ENCODE measurements at places on chromosomes 5 and 9.

DNA sequence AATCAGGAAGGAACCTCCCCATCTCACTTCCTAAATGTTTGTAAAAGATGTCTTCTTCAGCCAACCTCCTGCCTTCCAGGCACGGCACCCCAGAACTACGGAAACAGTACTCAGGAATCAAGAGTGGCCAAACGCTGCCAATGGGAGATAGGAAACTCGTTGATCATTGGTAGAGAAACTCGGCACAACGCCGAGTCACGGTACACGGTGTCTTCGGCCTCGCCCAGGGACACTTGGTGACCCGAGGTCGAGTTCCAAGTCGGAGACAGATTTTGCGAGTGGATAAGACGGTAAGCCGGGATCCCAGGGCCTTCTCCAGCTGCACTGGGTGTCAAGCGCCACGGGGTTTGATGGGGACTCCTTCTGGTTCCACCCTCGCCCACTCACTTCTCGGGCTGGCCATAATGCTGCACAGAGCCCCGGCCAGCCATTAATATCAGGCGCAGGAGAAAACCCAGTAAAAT lies 343 bp downstream of the KIAA0825 start:
- DNase-seq = no peak

- DNase-seq = no peak
Measured at GRCh38 chr5:141532726-141533125, 43.8 kb downstream of the PCDHGC5 start.

DNA sequence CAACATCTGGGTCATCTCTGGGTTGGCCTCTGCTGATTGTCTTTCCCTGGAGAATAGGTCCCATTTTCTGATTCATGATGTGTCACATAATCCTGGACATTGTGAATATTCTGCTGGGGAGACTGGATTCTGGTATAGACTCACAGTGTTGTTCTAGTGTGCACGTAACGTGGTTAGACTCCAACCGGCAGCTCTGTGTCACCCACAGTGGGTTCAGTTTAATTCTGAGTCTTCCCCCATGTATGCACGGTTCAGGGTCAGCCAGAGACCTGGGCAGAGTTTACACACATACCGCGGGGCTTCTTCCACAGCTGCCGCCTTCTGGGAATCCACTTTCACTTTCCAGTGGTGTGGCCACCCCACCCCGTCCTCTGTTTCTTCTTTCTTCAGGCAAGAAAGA lies 38.0 kb upstream of the LRRC14B start:
- DNase-seq = no peak

- no peak for DNase-seq
Measured at GRCh38 chr9:75904364-75904763, 13.9 kb downstream of the PCSK5 start.

- DNase-seq = no peak
Measured at GRCh38 chr5:111641533-111642233, 115.3 kb downstream of the NREP start.

DNA sequence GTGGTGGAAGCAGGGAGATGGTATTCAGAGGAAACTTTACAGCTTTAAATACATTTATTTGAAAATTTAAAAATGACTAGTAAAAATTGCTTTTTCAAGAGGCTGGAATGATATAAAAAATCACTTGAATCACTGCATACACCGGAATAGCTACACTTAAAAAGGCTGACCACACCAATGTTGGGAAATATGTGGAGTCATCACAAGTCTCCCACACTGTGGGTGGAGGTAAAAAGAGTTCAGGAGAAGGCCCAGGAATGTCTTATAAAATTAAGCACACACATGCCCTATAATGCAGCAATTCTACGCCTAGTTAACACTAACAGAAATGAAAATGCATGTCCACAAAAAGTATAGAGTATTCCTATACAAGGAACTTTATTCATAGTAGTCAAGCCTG lies 198.1 kb downstream of the ROR2 start:
- DNase-seq = no peak

DNA sequence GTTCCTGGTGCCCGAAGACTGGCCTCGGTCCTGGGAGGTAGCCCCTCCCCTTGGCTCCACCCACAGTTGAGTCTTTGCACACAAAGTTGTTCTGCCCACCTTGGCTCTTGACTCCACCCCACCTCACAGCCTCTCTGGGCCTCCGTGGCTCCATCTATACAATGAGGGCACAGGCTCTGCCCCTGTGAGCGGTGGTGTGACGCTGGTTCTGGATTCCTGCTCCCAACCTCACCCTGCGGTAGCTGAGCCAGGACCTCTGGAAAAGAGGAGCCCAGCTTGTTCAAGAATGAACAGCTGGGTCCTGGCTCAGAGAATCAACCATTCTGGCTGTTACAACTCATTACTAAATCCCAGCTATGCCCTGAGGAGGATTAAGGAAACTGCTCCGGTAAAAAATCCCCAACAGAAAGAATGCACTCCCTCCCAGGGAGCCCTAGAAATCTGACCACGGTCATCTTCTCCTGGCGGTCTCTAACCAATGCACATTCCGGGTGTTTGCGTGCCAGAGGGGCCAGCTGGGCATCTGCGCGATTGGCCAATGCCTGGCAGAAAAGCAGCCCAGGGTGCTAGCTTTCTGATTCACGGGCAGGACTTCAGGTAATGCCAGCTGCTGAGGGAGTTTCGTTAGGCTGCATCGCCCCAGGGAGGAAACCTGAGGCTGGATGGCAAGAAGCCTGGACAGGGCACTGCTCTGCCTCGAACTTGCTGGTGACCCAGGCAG lies 9.9 kb upstream of the GRHPR start:
- no peak for DNase-seq

DNA sequence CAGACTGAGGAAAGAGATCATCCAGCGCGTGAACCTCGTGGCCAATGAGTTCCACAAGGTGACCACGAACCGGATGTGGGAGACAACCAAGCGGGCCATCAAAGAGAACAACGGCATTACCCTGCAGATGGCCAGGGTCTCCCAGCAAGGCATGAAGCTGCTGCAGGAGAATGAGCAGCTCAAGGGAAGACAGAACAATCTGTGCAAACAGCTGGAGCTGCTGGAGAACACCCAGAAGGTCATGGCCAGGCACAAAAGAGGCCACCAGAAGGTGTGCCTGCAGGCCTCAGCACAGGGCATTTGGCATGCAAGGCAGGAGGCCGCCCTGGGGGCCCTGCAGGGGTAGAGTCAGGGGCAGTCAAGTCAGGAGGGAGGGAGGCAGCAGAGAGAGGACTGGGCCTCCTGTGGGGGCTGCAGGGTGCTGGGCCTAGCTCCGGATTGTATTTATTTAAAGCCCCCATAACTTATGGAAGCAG lies 4.2 kb downstream of the PTRH1 start:
- DNase-seq = no peak

DNA sequence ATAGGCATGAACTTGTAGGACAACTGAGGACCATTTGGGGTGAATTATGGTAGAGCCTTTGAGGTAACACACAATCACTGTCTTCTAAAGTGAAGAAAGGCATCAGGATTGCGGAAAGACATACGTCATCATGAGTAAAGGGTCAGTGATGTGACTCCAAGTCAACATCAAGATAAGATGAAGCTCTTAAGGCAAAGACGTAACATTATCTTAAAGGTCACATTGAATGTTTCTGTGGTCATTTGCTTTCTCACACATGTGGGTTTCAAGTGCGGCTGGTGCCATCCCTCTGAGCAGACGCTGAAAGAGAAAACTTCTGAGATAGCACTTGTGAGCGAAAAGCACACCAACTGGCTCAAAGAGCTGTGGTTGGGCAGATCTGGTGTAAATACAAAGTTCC lies 63.3 kb upstream of the GRAMD2B start:
- DNase-seq = no peak

DNA sequence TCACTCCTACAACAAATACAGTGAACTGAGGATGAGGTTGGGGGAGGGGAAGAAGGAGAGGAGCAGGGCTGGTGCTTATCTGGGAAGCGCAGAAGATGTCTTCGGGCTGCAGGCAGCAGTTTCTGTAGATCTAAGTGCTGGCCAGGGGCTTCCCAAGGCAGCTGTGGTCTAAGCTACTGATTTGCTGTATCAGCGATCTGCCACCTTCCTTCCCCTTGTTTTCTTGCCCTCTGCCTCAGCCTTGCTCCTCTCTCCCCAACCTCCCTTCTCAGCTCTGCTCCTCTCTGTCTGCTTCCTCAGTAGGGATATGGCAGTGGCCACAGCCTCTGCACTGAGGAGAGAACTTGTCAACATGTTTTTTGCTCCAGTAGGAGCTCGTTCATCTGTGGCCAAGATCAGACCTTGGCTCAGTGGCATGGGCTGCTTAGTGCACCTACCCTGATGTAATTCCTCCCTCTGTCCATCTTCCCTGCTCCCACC lies 42.8 kb upstream of the IL6ST start:
- no peak for DNase-seq

All from 8988T (cell line).